DMS 273 treated with DMSO at 0.1 percent for 48 hours (cell line): ENCODE measurements at places on chromosomes 6 and 20.

GRCh38 chr6:52352239-52353018 lies 9.5 kb upstream of the PAQR8 start:
- peak; percentile 20 for DNase-seq

- no peak for DNase-seq
These were observed 93.5 kb downstream of the ERMARD start for GRCh38 chr6:169844946-169845345.

- DNase-seq: no peak
These were observed 255.9 kb upstream of the SULF2 start for GRCh38 chr20:48041078-48041780.

DNA sequence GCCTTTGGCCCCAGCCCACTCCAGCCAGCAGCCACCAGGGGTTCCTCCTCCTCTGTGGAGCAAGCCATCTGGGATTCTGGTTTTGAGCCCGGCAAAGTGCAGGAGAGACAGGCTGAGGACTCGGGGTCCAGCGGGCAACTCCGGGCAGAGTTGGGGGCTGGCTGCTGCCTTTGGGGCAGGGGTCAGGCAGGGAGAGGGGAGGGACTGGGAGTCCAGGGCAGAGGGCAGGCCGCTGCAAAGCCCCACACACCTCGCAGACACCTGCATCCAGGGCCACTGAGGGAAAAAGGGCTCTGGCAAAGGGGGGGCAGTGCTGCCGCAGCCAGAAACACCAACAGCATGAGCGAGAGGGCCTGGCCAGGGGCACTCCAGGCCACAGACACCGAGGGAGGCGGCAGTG lies 8.8 kb downstream of the BIRC7 start:
- DNase-seq: no peak

DNA sequence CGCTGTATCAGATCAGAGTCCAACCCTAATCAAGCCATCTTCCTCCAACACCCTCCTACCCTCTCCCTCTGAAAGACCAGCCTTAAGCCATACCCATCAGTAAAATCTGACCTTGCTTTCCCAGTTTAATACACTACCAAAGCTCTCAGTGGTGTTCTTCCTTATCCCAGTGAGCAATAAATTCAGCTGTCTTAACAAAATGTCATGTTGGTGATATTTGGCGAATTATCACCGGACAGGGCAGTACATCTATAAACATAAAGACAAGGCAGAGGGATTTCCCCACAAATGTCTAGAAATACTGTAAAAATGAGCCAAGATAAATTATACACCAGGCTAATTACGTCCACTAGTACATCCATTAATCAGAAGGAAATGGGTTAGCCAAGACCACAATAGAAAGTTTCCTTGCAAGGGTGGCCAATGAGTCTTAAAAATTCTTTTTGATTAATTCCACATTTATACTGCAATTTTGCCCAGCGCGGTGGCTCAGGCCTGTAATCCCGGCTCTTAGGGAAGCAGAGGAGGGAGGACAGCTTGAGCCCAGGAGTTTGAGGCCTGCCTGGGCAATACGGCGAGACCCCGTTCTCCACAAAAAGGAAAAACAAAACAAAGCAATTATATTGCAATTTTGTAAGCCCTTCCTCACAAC lies 905 bp downstream of the RARS2 start:
- no peak for DNase-seq

- DNase-seq: no peak
These were observed 237.1 kb upstream of the OPRM1 start for GRCh38 chr6:153801917-153802316.

DNA sequence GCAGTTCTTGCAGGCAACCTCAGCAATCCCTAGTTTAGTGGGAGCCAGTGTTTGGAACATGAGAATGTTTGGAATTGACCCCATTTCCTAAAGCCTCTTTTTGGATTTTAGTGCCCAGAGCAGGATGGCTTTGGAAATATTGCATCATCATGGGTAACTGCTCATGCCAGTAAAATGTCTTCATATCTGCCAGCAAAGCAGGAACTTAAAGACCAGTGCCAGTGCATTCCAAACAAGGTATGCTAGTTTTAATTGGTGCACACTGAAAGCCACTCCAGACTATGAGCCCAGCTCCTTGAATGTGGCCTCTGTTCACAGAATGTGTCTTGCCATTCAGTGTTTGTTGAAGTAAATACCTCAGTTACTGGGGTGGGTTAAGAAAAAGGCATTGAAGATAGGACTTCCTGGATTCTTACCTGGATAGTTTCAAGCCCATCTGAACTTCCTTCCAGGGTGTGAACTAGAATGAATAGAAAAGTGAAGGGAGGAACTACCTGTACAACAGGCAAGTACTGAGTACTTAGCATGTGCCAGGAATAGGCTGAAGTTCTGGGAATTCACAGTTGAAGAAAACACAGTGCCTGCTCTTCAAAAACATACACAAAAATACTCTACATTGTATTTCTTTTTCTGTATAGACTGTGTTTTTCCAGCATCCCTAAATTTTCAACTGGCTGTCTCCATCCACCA lies 70.5 kb downstream of the COL19A1 start:
- DNase-seq: no peak

GRCh38 chr20:24934716-24935115 lies 14.4 kb upstream of the CST7 start:
- no peak for DNase-seq

- no peak for DNase-seq
These were observed 110.1 kb upstream of the GPR6 start for GRCh38 chr6:109867970-109868358.

DNA sequence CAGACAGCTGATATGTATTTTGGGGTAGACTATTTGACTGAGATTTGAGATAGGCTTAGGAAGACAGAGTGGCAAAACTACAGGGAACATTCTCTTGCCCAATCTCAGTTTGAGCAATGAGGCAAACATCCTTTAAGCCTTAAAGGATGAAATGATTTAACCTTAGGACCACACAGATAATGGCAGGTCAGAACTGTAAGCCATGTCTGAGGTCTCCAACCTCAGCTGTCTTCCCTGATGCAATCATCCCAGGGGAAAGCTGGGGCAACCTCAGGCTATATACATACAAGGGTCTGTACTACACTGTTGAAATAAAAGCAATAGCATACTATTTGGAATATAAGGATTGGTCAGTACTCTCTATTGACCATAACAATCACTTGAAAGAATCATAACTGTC lies 83.8 kb upstream of the NUP153 start:
- no peak for DNase-seq

DNA sequence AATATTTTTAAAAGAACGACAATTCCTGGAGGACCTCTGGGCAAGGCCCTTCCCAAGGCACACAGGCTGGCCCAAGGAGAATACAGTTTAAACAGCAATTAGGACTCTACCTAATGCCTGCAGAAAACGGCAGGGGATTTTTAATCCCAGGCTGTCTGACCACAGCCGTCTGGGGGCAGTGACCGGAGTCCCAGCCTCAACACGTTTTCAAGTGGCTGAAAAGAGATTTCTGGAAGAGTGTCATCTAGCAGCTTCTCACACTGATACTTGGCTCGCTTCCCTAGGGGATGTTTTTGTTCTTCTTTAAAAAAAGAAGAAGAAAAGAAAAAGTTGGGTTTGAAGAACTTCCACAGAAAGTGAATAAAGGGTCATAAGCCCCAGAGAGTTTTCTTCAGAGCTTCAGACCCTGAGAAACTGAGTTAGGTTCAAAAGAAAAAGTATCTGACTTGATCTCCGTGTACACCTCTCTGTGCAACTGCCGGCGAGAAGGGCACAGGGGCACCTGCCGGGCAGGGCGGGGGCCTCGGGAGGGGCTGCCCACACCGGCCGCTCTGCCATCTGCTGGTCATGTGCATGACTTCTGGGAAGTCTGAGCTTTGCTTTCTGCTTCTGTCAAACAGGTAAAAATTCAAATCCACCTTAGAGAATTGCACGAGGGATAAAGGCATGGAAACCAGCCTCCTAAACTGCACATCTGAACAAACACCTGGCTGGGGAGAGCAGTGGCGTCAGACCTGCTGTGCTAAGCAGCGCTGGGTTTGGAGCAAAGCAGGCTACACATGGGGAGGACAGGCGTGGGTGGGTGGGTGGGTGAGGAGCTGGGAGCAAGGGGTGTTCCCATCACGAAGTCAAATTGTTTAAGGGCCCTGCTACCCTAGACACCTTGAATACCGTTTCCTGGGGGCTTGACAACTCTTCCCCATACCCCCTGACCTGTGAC lies 33.0 kb downstream of the RRBP1 start:
- DNase-seq: no peak

- DNase-seq: no peak
These were observed 5.2 kb upstream of the SAMHD1 start for GRCh38 chr20:36956674-36957073.

DNA sequence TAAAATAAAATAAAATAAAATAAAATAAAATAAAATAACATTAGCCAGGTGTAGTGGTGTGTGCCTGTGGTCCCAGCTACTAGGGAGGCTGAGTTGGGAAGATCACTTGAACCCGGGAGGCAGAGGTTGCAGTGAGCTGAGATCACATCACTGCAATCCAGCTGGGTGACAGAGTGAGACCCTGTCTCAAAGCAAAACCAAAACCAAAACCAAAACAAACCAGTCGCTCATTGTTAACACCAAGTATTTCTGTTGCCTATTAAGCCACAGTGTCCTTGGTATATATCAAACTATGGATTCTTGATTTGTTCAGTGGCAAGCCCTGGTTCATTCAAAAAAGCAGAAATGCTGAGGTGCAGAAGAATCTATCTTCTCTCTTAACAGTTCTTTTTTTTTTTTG lies 65.7 kb downstream of the PYGB start:
- DNase-seq: no peak

DNA sequence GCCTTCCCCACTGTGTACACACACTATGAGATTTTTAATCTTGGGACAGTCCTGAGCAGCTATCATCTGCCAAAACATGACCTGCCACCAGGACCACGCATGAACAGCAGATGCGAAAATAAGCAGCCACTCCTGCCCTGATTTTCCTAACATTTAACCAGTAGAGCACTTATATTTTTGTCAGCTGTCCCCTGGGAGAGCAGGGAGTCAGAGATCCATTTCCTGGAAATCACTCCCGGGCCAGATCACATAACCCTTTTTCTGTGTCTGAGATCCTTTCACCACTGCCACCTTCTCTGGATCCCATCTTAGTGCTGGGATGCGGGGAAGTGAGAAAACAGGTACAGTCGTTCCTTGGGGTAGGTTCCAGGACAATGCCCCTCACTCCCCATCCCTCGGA lies 5.7 kb downstream of the SDCBP2 start:
- no peak for DNase-seq

DNA sequence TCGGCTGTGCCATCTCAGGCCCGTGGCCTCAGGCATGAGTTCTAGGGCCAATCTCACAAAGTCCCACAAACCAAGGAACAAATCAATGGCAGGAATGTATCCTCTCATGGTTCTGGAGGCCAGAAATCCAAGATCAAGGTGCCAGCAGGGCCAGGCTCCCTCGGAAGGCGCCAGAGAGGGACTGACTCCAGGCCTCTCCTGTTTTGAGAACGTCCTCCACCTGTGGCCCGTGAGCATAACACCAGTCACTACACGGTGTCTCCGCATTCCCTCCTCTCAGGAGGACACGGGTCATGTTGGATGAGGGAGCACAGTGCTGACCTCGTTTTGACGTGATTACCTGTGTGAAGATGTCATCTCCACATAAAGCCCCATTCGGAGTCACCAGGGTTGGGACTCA lies 45.0 kb upstream of the SMOC2 start:
- no peak for DNase-seq

- DNase-seq: no peak
These were observed 85.5 kb upstream of the TENT5A start for GRCh38 chr6:81838031-81838430.

GRCh38 chr6:42661540-42662153 lies 60.8 kb downstream of the PRPH2 start:
- DNase-seq: peak; percentile 48

DNA sequence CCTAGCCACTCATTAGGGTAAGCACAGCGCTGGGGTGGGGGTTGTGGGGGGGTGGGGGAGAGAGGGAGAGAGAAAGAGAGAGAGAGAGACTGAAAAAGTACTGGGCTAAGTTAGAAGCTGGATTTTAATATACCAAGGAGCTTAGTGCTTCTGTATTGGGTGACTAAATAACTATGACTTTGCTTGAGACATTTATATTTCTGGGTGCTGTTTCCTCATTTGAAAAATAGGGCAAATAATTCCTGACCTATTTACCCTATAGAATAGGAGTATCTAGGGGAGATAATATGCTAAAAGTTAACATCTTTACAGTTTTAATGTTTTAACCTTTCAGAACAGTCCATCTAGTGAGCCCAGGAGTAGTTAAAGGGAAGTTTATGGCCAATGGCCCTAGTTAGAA lies 7.7 kb downstream of the NKAIN2 start:
- no peak for DNase-seq

DNA sequence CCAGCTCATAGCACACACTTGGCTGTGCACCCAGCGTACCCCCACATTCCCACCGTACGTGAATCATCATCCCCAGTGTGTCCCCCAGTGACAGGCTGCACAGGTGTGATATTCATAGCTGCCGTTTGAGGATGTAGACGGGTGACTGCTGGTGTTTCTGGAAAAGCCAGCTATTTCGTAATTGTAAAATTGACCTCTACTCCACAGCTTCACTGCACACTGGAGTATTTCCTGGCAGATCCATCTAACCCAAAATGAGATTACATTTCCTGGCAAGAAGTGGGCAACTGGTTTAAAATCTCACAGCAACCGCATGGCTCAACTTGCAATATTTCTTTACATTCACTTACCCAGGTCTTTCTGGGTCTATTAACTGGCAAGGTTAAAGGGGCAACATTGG lies 30.3 kb downstream of the CD83 start:
- DNase-seq: no peak

DNA sequence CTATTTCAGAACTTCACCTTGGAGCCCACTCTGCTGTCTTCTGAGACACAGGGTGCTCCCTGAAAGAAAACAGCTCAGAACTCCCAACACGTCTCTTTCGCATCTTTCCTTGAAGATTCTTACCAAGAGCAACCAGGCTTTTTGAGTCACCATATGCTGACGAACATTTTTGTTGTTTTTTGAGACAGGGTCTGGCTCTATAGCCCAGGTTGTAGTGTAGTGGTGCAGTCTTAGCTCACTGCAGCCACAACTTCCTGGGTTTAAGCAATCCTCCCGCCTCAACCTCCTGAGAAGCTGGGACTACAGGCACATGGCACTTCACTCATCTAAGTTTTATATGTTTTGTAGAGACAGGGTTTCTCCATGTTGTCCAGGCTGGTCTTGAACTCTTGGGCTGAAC lies 68.5 kb downstream of the TRMT11 start:
- DNase-seq: no peak
